Stimulated activated CD4-positive, alpha-beta T cell treated with anti-CD3 and anti-CD28 coated beads, Interleukin-1b, Interleukin-23, amount 100 ng/mL, for 24 hours (primary cell): ENCODE measurements at places on chromosomes 6 and 20.

DNA sequence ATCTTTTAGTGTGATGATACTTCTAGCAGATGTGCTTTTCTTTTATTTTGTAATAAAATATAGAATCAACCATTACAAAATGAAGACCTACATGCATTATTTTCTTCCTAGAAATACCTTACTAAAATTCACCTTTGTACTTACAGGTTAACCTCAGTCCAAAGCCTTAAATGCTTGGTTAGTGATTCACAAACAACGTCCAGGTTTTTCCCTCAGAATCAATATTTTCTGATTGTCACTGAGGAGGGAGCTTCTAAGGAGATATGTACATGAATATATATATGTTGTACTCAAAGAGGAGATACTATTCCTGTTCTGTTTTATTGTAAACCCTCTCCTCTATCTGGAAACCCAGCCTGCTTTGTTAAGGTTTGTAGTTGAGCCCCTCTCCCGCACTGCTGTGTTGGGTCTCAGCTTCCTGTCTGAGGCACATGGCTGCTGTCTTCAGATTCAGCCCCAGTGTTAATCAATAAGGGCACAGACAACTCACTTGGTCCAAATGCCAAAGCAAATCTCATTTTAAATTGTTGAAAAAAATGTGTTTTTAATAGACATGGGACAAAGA, 33.9 kb upstream of the HS3ST5 start:
- no peak for DNase-seq

DNA sequence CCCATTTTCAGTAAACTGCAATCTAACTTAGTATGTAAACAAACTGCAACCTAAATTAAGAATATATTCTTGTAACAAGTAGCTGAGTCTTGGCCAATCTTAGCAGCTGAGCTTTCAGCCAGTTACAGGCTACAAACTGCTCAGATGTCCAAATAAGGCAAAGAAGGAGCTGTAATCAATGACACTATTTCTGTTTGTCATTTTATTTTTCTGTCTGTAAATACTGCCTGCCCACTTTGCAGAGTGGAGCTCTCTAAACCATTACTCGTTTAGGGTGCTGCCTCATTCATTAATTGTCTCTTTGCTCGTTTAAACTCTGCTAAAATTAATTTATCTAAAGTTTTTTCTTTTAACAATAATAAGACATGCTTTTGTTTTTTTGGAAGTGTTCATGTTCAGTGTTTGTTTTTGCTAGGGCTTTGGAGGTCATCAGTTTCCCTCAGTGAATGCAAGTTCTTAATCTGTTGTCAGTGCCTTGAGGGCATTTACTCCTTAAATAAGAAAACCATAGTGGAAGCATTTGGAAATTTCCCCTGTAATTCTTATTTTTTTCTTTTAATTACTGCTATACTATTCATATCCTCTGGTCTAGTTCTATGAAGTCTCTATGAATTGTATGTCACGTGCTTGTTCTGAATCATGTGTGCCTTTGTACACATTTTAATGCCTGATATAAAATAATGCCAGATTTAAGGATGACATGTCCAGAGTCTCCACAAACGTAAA, 3.6 kb upstream of the PRL start:
- no peak for DNase-seq

GRCh38 chr20:34927736-34928135, 27.9 kb downstream of the GSS start:
- no peak for DNase-seq

- no peak for DNase-seq
These were observed 1.2 kb upstream of the TMEM181 start for GRCh38 chr6:158558415-158559306.

DNA sequence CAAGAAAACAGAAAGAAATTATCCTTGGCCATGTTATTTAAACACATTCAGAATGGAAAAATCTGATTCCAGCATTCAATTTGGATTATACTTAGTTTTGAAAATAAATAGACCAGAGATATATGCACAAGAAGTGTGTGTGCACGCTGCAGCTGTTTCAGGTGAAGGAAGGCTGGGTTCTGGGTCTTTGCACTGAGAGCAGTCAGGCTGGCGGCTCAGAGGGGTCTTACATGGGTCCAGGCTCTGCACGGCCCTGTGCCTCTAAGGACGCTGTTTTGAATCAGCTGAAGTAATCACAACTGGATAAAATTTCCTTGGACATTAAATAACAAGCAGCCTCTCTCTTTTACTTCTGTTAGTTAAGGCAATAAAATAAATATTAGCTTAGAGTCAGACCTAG, 31.8 kb downstream of the GCLC start:
- DNase-seq: no peak

- DNase-seq: no peak
These were observed 7.8 kb downstream of the RWDD1 start for GRCh38 chr6:116579143-116579542.

GRCh38 chr20:31979713-31980426, 11.9 kb downstream of the XKR7 start:
- DNase-seq: no peak

DNA sequence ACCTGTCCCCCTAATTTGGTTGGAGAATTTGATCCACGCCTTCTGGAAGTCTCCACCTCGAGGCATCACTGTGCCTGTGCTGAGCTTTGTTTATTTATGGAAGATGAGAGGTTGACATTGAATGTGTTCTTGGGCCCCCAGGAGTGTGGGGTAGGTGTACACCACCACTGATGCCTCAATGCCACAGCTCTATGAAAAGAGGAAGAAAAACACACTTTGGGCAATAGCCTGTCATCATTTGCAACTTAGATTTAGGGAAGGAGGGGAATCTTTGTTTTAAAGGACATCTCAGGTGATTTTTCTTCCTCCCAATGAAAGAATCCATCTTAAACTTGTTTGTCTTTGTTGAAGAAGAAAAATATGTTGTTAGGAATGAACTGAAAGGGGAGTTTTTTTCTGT, 42.6 kb downstream of the TBC1D7 start:
- DNase-seq: no peak

DNA sequence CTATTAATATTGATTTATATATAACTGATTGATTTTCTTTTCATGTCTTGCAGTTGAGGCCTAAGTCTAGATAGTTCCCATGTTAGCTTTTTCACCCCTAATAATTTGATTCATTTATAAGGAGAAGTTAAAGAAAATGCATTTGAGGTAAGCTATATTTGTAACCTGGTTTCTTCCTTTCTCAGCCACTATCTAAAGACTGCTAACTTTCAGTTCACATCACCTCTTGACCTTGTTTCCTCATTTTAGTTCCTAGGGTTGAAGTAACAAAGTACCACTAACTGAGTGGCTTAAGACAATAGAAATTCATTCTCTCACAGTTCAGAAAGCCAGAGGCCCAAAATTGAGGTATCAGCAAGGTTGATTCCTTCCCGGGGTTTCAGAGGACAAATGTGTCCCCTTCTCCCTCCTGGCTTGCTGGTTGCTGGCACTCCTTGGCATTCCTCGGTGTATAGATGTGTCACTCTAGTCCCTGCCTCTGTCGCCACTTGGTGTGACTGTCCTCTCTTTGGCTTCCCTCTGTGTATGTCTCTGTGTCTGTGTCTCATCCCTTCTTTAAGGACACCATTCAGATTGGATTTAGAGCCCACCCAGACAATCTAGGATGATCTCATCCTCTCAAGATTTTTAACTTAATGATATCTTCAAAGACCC, 55.9 kb upstream of the C20orf144 start:
- DNase-seq: no peak

- no peak for DNase-seq
These were observed 68.8 kb downstream of the INSM1 start for GRCh38 chr20:20436689-20437088.

DNA sequence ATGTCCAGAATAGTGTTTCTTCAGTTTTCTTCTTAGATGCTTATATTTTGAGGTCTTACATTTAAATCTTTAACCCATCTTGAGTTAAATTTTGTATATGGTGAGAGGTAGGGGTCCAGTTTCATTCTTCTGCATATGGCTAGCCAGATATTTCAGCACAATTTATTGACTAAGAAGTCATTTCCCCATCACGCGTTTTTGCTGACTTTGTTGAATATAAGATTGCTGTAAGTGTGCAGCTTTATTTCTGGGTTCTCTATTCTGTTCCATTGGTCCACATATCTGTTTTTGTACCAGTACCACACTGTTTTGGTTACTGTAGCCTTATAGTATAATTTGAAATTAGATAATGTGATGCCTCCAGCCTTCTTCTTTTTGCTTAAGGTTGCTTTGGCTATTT, 179.6 kb downstream of the AKAP7 start:
- no peak for DNase-seq

GRCh38 chr6:122799916-122800686, 11.0 kb downstream of the SMPDL3A start:
- no peak for DNase-seq
